ENCODE measurements at places on chromosomes 12 and 14.

- DNase-seq, result no peak
Measured at GRCh38 chr12:26157001-26157400, 32.2 kb upstream of the BHLHE41 start.

GRCh38 chr12:1553987-1554982 is 40.1 kb downstream of the FBXL14 start:
- no peak for DNase-seq

DNA sequence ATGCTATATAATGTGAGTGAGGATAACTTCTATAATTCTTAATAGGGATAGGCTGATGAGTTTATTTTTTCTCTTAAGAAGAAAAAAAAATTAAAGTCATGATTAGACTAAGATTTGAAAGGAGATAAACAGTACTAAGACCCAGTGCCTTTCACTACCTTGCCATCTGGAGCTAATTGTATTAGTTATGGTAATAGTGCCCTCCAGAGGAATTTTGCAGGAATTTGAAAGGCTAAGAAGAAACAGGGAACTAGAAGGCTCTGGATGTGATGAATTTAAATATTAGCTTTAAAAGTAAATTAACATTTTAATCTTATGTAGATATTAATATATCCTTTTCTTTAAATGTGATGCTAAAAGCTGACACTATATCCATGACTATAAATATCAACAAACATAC is 36.6 kb upstream of the PIK3C2G start:
- DNase-seq, result peak; percentile 71

GRCh38 chr12:132998741-132999140 is 12.6 kb downstream of the ZNF26 start:
- DNase-seq, result no peak

DNA sequence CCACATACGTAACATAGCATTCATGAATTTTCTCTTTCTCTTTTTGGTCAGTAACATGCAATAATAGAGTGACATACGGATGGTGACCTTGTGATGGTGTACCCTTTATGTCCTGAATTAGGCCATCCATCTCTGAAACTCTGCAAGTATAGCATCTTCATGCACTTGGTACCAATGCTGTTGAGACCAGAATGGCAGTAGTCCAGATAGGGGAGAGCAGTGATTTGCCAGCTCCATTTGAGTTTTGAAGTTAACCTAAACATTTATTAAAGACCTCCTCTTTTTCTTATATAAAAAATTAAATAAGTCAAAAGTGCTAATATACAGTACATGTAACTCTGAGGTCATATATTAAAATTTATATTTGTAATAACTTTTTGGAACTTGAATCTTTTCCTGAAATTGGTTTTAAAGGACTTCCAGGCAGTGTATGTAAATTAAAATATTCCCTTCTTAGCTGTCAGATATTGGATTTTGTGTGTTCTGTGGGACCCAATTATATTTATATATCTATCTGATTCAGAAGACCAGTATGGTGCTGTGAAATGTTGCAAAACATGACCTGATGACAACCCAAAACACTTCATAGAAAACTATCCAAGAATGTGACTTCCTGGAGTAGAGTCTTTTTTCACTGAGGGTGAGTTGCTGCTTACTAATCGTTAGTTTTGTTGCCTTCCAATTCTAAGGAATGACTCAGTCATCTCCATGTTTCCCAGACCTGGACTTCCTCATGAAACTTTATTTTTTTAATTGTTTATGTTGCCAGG is 3.5 kb downstream of the ELK3 start:
- DNase-seq, result peak; percentile 93

DNA sequence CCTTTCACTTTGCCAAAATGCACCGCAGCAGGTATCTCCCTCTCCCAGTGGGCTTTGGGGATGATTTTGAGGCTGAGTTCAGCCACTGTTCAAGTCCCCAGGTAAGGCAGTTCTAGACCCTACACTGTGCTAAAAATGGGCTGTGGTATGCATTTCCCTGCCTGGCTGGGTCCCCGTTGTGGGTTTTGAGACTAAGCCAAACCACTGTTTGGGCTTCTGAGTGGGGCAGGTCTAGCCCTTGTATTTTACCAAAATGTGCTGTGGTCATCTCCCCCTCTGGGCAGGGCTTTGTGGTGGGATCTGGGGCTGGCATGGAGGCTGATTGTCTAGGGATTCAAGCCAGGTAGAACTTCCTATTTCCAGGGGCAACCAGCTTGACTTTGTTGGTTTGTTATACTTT is 13.6 kb upstream of the OR4Q3 start:
- no peak for DNase-seq

DNA sequence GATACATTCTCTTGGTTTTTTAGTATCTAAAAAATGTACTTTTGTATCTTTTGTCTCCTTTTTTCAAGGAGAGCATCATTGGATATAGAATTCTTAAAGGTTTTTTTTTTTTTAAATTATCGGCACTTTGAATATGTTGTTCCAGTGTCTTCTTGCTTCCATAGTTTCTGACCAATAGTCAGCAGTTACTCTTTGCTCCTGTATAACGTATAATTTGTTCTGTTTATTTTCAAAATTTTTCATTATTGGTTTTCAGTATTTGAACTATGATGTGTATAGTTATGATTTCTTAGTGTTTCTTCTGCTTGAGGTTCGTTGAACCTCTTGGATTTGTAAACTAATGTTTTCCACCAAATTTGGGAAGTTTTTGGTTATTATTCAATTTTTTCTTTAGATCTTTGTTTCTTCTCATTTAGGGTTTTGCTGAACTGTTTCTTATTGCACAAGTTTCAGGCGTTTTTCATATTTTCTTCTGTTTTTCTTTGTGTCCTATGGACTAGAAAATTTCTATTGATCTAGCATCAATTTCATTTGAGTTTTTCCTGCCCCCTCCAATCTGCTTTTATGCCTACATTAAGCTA is 93.9 kb downstream of the PLBD1 start:
- DNase-seq, result peak; percentile 39

DNA sequence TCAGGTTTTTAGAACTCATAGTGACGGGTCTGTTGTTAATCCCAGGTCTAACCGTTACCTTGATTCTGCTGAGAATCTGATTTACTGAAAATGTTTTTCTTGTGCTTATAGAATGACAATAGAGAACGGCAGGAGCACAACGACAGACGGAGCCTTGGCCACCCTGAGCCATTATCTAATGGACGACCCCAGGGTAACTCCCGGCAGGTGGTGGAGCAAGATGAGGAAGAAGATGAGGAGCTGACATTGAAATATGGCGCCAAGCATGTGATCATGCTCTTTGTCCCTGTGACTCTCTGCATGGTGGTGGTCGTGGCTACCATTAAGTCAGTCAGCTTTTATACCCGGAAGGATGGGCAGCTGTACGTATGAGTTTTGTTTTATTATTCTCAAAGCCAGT is 34.4 kb downstream of the PSEN1 start:
- no peak for DNase-seq

DNA sequence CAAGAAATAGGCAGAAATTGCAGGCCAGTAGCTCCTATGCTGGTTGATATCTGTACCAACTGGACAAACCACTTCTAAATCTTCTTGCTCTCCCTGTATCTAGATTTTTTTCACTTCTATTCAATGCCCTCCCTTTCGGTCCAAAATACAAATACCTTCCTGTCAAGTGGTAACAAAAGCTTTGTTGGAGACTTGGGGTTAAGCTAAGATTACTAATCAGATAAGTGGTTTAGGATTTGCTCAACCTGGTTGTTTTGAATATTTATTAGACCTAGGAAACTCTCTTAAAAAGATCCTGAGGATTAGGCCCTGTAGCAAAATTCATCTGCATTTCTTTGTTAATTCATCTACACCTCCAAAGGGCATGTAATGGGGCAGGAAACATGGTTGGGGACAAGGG is 410.1 kb downstream of the NAV3 start:
- no peak for DNase-seq

DNA sequence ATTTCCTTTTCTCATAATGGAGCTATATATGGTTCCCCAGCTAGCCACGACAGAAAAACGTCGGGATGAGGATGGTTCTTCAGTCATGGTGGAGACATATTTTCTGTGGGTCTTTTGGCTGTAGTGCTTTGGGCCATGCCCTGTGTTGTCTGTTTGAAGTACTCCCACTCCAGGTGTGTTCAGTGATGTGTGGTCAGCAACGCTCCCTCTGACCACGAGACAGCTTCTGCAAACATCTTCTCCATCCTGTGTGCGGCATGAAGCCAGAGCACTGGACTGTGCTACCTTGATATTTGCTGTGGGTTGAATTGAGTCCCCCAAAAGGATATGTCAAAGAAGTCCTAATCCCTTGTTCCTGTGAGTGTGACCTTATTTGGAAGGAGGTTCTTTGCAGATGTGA is 931.2 kb downstream of the NRXN3 start:
- no peak for DNase-seq

GRCh38 chr12:48002414-48002730 is 1.9 kb downstream of the COL2A1 start:
- DNase-seq, result no peak

GRCh38 chr14:30143627-30144026 is 216.0 kb upstream of the PRKD1 start:
- peak; percentile 18 for DNase-seq

DNA sequence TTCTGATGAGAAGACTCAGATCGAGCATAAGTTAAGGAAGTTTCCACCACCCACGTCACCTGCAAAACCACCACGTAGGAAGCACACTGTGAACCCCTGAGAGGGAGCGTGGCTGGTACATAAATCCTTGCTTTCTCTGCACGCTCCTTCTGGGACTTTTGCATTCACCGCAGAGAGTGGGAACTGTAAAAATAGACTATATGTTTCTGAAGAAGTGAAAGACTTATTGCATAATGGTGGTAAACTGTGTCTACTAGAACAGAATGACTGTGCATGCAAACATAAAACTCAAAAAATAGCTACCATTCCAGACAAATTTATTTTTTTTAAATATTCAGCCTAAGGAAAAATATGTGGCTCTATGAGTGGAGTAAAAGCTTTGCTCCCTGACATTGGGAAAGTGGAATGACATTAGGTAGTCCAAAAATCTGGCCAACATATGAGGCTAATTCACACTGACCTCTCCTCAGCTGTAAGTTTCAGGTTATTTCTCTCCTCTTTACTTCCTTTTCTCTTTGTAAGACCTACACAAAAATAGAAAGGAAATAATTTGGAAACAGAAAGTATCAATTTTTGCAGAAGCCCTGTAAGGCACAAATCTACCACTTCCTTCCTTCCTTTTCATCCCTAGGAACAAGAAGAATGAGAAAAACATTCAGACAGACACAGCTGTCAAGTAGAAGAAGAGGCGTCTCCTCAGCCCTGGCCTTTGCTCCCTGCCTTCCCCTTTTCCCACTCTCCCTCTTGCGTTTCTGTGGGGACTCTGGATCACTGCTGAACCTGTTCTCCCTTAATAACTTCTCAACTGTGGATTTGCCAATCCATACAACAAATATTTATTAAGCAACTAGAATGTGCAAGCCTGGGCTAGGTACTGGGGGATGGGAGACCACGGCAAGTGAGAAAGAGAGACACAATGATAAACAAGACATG is 264.3 kb upstream of the FOXN3 start:
- no peak for DNase-seq

DNA sequence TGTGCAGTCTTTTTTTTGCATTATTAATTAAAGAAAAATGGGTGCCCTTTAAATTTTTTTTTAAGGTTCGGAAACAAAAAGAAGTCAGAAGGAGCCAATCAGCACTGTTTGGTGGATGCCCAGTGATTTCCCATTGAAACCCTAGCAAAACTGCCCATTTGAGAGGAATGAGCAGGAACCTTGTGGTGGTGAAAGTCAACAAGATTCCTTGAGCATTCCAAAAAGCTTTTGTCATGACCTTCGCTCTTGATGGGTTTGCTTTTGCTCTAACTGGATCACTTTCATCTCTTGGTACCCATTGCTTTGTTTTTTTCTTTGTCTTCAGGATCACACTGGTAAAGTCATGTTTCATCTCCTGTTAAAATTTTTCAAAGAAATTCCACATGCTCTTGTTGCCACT is 54.1 kb downstream of the ADIPOR2 start:
- DNase-seq, result no peak

DNA sequence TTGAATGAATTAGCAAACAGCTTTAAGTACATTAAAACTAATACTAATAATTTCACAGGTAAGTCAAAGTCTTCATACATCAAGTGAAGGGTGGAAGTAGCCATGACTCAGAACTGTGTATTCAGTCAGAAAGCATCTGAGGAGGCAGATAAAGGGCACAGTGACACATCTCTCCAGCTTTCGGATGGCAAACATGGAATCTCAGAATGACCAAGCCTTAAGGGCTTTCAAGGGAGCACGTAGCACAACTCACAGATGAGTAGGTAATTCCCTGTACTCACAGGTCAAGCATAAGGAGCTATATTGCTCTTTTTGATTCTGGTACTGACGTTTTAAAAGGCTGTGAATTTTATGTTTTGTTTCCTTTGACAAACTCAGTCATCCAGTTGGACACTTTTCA is 56.0 kb downstream of the MDGA2 start:
- DNase-seq, result no peak

DNA sequence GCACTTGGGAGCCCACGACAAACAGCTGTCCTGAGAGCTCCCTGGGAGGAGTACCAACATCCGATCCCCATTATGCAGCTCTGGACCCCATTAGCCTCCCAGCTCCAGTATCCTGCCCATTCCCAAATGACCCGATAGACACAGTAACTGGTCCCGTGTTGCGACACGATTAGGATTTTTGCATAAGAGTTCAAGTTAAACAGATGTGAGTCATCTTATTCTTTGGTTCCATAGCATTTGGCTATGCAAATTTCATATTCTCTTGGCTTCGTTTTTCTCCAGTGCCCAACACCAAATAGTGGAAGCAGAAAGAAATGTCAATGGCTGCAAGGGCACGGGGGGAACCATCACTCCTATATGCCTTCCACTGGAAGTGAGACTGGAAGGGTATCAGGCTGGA is 43.0 kb upstream of the LRRC10 start:
- DNase-seq, result peak; percentile 46

All from fibroblast of pulmonary artery (primary cell).